ENCODE measurements at places on chromosomes 6 and 20.

DNA sequence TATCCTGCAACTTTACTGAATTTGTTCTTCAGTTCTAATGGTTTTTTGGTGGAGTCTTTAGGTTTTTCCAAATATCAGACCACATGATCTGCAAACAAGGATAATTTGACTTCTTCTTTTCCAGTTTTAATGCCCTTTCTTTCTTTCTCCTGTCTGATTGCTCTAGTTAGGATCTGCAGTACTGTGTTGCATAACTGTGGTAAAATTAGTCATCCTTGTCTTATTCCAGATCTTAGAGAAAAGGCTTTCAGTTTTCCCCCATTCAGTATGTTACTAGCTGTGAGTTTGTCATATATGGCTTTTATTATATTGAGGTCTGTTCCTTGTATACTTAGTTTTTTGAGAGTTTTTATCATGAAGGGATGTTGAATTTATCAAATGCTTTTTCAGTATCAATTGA lies 4.3 kb downstream of the MICA start:
- no peak for DNase-seq

DNA sequence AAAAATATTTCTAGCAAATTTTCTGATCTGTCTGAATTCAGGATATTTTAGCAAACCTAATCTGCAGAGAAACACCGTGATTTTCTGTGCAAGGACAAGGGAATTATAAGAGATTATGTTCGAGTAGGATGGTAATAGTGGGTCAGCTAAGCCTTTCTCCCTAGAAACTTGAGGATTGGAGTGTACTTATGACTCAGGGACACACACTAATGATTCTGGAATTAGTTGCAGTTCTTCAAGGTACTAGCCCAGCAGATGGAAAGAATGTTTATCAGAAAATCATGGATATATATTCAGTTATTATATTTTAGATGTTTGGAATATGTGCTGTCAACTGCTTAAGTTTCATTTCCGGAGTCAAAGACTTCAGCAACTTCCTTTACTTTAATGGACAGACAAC lies 177.1 kb upstream of the MAP3K7 start:
- no peak for DNase-seq

DNA sequence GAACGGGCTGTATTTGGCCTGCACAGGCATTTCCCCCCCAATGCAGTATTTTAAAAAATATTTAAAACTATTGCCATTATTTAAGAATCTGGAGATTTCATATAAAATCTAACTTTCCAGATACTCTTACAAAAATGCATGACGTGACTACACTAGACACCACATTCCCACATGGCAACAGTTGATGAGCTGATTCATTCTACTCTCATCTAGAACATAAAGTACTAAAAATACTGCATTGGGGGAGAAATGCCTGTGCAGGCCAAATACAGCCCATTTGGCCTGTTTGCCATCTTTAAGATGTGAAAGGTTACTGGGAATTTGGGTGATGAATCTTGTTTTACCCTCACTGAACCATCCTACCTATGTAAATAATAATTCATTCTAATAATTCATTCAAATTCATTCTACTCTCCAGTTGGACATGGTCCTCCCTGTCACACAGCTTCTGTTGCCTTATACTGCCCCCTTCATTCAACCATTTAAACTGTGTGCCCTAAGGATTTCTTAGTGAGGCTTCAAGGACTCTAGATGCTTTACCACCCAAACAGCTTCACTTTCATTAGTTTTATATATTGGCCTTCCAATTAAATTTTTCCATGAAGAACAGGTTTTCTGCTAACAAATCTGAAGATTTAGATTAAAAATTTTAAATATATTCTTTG lies 6.9 kb upstream of the ZSCAN16 start:
- no peak for DNase-seq

GRCh38 chr6:41326092-41326491 lies 9.3 kb upstream of the NCR2 start:
- no peak for DNase-seq

DNA sequence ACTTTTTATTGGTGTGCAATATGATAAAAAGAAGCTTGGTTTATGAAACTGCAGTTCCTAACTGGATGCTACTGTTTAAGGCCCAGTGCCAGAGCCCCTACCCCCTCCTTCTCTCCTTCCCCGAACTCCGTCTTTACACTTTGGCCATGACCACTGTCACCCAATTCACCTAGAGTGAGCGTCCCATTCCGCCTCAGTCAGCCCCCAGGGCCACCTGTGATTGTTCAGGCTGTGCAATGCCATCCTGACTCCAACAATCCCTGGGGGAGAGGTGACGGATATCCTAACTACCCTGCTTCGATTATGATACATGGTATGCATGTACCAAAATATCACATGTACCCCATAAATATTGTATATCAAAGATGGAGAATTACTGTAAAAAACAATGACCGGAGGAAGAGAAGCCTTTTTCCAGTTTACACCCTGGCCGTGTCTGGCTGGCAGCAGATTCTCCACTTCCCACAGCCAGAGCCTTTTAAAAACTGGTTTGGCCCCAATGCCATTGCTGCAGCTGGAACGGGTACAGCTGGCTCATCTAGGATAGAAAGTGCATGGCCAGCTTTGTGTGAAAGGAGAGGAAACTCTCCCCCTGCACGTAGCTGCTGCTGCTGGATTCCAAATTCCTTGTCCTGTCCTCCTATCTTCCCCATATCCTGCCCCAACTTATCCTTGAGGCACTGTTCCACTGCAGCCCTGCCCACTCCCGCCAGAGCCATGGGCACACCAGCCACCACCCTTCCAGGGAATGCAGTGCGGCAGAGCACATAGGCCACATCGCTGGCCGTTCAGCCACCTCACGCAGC lies 99.7 kb downstream of the JPH2 start:
- no peak for DNase-seq

DNA sequence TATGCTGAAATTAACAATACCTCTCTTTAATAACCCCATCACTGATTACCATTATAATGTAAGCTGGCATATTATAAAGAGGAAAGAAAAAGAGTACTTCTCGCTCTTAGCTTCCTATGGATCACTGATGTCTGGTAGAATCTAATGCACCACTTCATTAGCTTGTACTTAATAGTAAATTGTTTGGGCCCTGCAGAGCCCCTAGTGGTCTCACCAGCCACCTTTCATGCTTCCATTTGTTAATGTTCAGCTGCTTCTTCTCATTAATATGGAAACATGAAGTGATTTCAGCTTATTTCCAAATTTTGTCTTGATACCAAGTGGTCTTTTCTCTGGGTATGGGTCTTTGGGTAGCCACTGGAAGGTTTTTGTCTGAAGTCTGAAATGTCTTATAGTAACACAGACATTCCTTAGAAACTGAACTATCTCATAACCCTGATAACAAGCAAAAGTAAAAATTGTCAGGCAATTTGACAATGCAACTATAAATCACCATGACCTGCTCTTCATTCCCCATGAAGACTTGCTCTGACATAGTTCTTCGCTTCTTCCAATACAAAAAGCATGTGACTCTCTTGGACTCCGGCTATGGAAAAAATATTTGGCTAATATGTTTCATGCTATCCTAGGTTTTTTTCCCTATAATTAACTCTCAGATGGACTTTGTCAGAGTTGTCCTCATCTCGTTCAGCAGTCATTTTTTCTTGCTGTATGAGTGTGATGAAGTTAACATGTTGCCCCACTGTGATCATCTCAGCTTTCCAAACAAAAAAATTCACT lies 395.8 kb upstream of the MARCKS start:
- DNase-seq = no peak
